ENCODE measurements at places on chromosomes 12 and 14.

- DNase-seq = no peak
Observed at GRCh38 chr12:68532204-68532886, 78.4 kb upstream of the RAP1B start.

GRCh38 chr12:49783917-49784676 lies 42.7 kb downstream of the TMBIM6 start:
- DNase-seq = no peak

DNA sequence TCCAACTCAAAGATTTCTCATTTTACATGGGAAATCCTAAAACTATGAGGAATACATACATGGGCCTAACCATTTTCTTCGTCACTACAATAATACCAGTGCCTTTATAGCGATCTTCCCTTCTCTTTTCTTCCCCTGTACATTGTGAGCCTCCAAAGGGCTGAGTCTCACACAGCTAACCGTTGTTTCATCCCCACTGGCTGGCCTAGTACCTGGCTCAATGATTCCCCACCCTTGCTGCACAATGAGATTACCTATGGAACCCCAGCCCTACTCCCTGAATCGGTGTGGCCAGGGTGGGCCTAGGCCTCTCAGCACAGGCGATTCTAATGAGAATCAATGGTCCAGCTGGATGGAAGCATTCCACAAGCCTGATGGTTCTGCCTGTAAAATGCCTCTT lies 16.1 kb downstream of the PPTC7 start:
- no peak for DNase-seq

DNA sequence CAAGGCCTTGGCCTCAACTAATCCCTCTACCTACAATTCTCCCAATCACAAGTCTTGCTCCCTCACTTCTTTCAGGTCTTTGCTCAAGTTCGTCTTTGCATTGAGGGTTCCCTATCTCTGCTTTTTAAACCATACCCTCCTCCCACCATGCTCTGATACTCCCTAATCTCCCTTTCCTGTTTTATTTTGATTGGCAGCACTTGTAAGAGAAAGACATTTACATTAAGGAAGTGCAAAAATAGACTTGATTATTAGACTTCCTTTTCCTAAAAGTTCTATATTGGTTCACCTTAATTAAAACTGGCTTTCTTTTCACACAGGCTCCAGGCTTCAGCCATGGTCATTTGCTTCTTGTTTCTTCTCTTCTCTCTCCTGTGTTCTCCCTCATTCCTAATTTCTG lies 18.3 kb upstream of the WIF1 start:
- no peak for DNase-seq

DNA sequence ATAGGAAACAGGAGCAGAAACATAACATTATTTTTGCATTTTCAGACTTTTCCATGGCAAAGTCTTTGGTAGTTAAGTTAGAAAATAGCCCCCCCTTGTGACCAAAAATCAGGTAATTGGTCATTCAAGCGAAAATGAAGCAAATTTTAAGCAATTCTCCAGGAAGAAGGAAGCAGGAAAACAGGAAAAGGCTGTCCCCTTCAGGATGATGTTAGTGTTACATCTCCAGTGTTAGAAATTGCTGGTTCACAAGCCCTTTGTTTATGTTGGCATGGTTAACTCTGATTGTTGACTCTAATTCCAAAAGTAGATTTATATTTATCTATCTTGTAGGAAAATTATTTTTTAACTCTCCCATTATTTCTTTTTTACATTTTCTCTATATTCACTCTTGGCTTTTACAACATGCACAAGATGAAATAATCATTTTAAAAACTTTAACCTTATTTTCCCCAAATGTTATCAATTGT lies 18.8 kb upstream of the GAS2L3 start:
- no peak for DNase-seq

DNA sequence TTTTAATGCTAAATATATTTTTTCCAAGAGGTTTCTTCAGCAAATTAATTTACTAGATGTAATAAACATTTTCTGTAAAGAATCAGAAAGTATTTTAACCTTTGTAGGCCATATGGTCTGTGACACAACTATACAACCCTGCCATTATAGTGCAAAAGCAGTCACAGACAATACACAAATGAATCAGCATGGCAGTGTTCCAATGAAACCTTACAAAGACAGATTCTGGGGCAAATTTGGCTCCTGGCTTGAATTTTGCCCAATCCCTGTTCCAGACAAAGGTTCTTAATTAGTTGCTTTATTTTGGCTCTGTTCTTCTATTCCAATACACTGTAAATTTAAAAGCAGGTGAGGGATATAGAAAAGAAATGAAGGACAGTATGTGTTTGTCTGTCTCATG lies 352.5 kb downstream of the C12orf50 start:
- DNase-seq = no peak

DNA sequence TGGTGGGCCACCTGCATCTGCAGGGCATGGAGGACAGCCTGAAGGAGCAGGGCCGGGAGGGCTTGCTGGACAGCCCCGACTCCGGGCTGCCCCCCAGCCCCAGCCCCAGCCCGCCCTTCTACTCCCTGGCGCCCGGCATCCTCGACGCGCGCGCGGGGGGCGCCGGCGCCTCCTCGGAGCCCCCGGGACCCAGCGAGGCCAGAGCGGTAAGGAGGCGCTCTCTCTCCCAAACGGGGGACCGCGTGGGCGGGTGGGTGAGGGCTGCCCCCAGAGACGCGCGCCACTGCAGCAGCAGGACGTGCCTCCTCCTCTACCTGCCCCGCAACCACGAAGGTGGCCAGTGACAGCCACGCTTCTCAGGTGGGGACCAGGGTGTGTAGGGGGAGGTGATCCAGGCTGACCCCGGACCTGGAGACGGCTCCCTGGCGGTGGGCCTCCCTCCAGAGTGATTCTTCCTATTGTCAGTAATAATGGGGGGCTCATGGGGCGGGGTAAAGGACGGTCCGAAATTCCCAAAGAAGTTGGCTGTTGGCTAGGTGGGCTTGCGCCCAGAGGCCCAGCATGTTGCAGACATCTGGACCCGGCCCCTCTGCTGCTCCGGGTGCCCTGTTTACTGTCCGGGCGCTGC lies 652 bp downstream of the RFLNA start:
- DNase-seq = no peak

DNA sequence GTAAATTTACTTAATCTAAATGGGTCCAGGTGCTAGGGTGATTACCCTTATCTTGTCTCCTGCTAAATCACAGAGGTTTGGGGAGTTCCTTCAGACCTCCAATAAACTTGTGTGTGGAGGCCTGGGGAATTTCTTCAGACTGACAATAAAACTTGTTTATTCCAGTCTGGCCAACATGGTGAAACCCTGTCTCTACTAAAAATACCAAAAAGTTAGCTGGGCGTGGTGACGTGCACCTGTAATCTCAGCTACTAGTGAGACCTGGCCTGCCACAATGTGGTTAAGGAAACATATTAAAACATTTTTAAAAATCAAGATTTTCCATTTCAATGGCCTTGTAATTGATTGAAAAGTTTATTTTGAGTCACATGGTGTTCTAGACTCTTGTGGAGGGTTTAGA lies 126.9 kb upstream of the FGD4 start:
- DNase-seq = no peak

DNA sequence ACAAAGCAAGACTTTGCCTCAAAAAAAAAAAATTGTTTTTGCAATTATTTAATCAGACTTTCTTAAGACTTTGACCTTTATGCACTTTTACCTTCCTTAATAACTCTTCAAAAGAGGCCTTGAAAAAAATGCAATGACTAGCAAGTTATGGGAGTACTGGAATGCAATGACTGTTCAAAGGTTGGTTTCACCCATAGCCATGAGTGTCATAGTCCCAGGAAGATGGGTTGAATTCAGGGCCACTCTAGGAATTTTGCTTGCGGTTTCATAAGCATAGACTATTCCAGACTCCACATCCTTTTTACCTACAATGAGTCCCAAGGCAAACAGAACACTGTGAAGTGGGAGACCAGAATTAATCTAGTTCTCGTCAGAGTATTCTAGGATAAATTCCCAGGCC lies 29.4 kb upstream of the DENND5B start:
- DNase-seq = no peak

- no peak for DNase-seq
Observed at GRCh38 chr12:24496755-24497154, 452.1 kb downstream of the BCAT1 start.

DNA sequence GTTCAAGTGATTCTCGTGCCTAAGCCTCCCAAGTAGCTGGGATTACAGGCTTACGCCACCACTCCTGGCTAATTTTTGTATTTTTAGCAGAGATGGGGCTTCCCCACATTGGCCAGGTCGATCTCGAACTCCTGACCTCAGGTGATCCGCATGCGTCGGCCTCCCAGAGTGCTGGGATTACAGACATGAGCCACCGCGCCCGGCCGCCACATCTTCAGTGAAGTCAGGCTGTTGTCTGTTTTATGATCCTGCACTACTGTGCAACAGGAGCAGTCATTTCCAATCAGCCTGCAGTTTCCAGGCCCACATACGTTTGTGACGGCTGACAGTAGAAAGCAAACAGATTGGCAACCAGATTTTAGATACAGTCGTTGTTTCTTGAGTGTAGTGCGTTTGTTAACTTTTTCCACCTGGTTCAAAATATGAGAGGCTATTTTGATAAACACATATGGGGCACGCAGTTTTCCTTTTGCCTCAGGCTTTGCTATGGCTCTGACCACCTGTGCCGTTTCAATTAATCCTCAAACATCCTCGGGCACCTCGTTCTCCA lies 74.8 kb downstream of the LGMN start:
- no peak for DNase-seq

DNA sequence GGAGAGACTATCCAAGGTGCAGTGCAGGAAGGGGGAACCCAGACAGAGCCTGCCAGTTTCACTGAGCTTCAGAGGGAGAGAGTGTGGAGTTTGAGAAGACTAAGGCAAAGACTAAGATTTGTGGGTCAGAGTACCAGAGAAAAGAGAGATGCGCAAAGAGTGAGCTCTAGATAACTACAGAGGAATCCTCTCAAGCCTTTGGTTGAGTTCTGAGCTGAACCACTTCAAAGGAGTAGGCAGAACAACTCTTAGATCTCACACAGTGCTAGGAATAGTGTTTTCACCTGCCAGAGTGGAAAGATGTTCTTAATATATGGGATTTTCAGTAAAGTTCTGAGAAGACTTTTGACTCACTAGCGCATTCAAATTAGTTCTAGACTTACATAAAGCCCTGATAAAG lies 10.7 kb upstream of the M6PR start:
- no peak for DNase-seq

DNA sequence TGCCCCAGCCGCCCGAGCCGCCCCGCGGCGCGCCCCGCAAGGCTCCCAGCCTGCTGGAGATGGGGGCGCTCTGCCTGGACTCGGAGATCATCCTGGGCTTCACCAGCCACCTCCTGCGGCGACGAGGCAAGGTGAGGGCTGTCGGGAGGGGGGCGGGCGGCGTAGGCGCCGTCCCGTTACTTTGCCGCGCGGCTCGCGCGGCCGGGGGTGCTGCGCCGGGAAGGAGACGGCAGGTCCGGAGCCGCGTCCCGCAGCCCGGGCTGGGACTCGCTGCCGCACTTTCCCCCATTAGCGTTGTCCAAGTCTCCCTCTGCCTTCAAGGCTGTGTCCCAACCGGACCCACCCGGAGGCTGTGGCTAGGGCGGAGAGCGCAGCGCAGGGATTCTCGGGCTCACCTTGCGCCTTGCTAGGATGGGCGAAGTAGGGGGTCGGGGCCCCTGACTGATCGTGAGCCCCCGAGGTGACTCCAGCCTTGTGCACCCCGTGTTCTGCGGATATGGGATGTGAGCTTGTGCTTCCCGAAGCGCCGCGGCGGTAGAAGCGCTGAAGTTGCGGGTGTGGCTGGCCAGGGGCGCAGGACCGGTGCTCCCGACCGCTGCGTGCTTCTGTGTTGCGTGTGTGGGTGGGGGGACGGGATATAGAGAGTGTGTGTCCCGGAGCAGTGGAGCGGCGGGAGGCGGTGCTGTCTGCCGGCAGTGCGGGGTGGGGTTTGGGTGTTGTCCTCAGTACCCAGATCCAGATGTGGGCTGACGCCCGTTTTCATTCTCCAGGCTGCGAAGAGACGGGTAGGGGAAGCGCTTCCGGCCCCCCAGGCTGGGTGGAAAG lies 1.7 kb upstream of the KIF26A start:
- no peak for DNase-seq

DNA sequence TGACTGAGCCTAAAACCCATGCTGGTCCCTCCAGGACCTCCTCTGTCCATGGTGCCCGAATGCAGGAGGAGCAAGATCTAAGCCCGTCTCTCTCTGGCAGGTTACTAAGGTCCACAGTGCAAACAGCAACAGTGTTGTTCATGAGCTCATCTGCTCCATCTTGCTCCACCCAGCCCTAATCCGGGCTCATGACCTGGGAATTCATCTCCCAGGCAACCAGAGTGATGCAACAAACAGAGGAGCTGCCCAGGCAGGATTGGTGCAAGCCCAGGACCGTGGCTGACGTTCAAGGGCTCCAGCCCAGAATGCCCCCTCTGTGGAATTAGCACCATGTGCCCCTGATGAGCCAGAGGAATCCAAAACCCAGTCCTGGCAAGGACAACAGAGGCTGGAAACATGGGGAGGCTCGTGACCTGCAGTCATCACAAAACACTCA lies 29.9 kb downstream of the HSPB8 start:
- DNase-seq = no peak

DNA sequence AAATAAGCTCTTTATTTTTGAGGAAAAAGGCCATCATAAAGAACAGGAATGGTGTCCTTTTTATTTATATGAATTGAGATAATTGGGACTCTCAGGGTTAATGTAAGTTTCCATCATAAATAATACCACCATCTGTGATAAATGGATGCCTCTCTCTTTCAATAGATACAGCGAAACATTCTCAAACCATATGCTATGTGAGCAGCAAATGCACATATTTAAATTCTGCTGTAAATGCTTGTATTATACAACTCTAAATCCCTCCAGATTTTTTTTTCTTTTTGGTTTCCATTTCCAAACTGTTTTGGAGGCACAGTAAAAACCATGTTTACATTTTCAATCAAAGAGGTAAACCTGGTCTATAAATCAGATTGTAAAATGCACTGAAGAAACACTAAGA lies 132.3 kb downstream of the TMEM132C start:
- no peak for DNase-seq

- DNase-seq = no peak
Observed at GRCh38 chr14:36510078-36510799, 9.8 kb downstream of the NKX2-1 start.

GRCh38 chr12:78062786-78063185 lies 232.1 kb downstream of the NAV3 start:
- no peak for DNase-seq

DNA sequence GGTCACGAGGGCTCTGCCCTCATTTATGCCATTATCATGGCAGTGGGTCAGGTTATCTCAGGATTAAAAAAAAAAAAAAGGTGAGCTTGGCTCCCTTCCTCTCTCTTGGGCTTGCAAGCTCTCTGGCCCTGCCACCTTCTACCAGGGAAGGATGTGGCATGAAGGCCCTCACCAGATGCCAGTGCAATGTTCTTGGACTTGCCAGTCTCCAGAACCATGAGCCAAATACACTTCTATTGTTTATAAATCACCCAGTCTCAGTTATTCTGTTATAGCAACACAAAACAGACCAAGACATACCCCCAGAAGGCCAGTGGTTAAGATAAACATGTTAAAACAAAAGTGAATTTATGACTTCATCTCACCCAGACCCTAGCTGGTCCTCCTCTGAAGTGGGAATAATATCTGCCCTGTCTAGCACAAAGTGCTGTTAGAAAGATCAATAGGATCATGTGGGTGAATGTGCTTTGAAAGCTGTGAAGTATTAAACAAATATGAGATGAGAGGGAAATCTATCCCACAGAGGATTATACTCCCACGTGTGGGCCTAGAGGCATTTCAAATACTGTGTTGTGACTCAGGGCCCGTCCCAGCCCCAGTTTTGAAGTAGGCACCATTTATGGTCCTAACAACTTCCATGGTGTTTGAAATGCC lies 88.6 kb downstream of the NINJ2 start:
- no peak for DNase-seq

- no peak for DNase-seq
Observed at GRCh38 chr12:102167821-102168604, 29.6 kb downstream of the PMCH start.

- DNase-seq = no peak
Observed at GRCh38 chr14:93974299-93974698, 2.1 kb downstream of the ASB2 start.
